ENCODE measurements at places on chromosomes 16 and 17.

DNA sequence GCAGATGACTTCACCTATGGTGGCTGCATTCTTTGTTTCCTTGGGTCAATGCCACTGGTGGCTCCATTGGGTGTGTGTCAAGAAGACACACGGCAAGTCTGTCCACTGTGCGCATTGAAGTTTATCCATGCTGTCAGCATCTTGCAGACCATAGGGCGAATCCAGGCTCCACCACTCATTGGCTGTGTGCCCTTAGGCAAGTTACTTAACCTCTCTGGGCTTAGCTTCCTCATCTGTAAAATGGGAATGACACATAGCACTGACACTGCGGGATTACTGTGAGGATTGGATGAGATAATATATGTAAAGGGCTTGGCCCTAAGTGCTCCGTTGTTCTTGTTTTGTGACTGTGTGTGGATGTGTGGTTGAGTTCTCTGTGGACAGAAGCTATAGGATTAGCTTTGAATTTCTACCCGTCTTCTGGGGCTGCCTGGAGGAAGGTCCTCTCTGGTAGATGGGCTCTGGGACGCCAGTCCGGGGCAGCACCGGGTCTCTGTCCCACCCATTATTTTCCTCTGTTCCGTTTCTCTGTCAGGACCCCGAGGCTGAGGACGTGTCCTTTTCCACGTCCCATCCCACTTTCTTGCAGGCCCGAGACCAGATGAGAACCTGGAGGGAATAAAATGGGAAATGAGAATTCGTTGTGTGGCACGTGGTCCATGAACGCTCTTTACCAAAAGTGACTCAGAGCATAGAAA, 178.4 kb downstream of the IRF8 start:
- DNase-seq, result no peak

DNA sequence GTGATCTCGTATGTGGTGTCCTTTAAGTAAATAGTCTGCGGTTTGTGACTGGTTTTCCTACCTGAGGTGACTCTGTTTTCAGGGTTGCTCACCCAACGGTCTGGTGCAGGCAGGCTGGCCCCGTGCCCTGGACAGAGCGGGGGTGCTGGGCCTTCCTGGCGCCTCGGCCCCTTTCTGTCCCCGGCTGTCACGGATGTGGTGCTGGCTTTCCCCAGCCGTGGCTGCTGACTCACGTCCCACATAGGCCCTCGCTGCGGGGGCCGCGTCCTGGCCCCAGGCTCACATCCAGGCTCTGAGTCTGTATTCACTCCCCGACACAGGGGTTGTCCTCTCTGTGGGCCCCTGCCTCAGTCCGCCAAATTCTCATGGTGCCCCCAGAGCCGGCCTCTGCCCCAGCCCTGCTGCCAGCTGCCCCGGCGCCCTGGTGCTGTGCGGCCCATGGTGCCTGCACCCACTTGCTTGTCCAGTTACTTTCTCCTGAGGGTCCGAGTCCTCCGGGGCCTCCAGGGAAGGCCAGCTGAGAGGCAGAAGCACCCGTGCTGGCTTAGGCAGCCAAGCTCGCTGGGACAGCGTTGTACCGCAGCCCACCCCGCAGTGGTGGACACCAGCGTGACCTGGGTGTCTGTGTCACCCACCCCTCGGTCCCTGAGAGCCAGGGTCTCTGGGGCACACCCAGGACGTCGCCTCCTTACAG, 5.9 kb downstream of the CHMP6 start:
- no peak for DNase-seq

- no peak for DNase-seq
These were observed 61.6 kb downstream of the SOX9 start for GRCh38 chr17:72182371-72182873.

GRCh38 chr16:85761861-85762260, 11.0 kb upstream of the C16orf74 start:
- DNase-seq, result no peak

DNA sequence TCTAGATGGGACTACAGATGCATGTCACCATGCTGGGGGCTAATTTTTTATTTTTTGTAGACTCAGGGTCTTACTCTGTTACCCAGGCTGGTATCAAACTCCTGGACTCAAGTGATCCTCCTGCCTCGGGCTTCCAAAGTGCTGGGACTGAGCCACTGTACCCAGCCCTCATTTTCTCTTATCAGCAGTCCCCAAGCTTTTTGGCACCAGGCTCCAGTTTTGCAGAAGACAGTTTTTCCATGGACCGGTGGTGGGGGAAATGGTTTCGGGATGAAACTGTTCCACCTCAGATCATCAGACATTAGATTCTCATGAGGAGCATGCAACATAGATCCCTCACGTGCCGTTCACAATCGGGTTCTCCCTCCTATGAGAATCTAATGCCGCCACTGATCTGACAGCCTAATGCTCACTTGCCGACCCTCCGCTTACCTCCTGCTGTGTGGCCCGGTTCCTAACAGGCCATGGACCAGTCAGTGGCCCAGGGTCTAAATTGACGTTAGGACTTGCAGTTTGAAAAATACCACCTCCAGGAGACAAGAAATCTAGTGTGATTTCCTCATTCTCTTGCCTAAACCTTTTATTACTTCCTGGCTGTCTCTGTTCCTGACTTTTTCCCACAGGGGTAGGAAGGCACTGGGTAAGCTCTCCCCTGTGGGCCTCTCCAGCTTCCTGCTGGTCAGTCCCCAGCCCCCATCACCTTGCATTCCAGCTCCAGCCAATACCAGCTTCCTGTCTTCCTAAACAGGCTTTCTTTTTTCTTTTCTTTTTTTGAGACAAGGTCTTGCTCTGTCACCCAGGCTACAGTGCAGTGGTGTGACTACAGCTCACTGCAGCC, 9.3 kb upstream of the CNP start:
- no peak for DNase-seq

DNA sequence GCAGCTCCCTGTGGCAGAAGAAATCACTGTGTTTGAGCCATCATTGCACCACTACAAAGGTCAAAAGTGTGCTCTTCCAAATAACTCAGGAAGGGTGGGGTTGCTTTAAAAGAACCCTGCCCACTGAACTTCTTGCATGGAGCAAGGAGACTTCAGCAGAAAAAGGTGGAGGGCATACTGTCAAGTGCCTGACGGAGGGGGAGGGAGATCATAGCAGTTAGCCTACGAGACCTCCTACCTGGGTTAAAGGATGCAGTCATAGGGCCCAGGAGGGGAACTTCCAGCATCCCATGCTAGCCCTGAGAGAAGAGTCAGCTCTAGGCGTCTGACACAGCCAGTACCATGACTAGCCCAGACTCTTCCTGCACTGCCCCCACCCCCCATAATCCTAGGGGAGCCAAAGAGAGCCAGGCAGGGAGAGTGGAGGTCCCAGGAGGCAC, 45.3 kb upstream of the MSI2 start:
- DNase-seq, result no peak

DNA sequence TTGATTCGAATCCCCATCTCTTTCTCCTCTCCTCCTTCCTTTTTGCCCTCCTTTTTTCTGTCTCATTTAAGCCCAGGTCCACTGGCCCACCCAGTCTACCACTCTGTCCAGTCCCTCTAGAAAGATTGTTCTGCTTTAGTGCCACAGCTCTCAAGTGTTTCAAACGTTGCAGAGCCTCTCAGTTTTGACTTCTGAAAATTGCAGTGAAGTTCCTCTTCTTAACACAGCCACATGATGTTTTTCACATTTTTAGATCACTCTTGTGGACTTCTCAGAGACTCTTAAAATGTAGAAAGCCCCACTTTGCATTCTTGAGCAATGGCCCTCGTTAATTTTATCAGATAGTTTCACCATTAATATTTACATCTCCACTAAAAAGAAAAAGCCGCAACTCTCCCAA, 253.1 kb downstream of the HAPSTR1 start:
- no peak for DNase-seq

DNA sequence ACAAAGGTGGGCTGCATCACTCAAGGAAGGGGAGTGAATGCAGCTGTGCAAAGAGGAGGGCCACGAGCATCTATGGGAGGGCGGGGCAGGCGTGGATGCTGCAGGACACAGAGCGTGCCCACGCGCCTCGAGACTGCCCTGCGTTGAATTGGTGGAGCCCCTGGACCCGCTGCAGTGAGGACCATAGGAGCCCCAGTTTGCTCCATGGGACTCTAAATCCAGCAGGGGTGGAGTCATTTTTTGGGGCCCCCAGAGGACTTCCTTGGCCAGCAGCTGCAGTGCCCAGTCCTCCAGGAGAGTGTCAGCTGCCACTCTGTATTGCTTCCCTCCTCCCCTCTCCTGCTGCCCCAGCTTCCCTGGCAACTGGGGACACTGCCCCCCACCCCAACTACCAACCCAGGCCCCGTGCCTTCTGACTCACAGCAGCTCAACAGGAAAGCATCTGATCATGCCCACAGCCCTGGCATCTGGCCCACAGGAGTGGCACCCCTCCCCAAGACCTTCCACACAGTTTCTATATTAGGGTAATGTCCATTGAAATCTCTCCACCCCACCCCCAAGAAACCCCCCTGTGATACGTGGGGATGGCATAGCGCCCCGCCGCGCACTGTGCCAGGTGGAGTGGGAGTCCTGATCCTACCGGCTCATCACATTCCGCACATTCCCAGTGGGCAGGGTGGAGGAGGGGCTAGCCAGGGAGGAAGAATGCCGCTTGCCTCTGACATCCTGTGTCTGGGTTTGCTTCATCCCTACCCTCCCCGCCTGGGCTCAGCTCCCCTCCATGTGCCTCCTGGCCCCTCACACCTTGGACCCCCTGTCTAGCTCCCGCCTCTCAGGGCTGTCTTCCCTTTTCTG, 27.8 kb upstream of the ITGA3 start:
- peak; percentile 96 for DNase-seq

GRCh38 chr16:51994597-51994996, 552.3 kb downstream of the TOX3 start:
- DNase-seq, result peak; percentile 68

DNA sequence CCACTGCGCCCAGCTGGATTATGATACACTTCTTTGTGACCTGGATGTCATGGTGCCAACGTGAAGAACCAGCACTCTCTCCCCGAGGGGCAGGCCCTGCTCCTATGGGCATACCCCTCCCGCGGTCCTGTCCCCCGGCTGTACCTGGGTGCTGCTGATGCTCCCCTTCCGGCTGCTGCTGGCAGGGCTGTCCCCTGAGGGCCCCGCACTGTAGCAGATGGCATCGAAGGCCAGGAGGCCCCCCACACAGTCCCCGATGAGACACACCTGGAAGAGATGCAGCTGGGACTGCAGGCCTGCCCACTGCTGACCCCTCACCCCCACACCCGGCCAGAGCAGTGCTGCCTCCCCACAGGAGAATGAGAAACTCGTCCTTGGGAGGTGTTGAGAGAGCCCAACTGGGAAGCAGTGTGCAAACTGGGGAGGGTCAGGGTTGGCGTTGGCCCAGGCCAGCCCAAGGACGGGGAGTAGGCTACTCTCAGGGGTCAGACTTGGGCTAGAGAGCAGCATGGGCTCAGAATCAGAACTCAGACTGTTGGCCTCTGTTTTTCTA, 33.7 kb downstream of the PIMREG start:
- DNase-seq, result no peak

- no peak for DNase-seq
These were observed 126.6 kb downstream of the RPTOR start for GRCh38 chr17:80671039-80671824.

DNA sequence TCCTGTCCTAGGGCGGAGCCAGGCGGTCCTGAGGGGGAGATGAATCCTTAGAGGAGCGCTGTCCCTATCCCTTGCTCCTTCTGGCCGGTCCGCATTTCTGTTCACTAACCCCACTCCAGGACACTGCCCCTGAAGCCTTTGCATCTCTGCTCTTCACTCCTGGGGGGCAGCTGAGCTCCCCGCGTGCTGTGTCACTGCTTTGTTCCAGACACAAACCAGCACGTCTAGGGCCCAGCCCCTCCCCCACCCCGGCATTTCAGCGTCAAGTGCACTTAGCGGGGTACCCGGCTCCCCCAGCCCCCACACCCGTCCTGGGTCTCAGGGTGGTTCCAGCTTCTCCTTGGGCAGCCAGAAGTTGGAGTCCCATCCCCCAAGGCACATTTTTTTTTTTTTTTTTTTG, 8.9 kb downstream of the CORO6 start:
- no peak for DNase-seq

DNA sequence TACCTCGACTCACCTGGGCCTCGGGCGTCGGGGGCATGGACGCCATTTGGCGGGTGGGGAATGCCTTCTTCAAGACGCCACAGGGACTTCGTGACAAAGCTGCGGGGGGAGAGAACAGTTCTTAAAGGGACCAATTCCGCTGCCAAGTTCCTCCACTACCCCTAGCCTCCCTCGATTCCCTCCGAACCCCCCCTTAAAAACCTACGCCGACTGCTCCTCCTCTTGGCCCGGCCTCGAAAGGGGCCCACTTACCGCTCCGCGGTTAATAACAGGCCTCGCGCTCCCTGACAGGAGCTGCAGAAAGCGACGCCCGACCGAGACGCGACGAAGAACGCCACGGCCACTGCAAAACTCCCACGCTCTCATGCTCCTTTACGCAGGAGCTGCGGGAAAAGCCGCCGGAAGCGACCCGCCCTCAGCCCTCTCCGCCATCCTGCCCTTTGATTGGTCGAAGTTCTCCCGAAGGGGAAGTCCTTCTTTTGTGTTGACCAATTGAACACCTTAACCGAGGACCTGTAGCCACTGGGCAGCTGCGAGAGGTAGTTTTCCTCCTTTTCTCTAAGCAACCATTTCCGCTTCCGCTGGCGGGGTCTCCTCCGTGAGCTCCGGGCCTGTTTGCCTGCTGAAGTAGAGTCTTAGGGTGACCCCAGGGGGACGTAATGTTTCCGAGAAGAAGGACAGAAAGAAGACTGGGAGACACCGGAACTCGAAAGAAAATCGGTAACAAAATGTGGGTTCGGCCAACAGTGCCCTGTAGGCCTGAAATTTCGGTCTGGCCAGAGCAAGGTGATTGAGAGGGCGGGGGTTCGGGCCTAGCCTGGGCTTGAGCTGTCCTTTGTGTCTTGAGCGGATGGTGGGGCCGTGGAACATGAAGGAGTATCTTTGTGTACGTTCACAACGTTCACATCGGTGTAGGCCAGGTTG, at the start of the genes NAA60 and ZNF597:
TSS of gene NAA60 (plus strand) at position 573 of the 924 bp plus-strand sequence. CDS start 32,548 bp downstream, outside the sequence.
TSS of gene ZNF597 (minus strand) at position 397 of the 924 bp plus-strand sequence. CDS start at position 46, 351 bp downstream.
- no peak for DNase-seq

DNA sequence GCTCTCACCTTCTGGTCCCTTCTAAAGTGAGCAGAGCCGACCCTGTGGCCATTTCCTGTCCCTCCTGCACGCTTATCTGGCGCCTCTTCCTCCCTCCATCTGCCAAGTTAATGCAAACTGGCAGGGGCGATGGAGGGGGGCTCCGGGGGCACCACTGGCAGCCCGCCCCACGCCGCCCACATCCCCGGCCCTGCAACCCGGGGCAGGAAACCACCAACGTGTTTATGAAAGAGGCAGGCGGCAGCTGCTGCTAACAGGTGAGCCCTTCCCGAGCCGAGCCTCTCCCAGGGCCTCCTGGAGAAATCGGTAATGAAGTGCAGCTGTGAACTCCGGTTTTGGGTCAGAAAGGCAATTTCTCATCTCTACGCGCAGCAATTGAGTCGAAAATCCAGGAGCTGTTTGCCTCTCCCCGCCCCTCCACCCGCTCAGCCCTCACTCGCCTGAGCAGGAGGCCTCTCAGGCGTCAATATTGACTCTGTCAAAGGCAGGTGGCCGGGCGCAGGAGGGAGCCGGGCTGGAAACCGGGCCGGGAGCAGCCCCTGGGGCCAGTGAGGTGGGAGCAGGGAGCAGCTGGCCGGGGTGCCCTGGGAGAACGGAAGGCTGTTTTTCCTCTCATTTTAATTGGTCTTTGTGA, 164.4 kb upstream of the GSE1 start:
- no peak for DNase-seq

- DNase-seq, result no peak
These were observed 9.5 kb downstream of the TBX21 start for GRCh38 chr17:47742319-47743181.

All from HS-27A (cell line).